ENCODE measurements at places on chromosomes 1 and 21. TPM values are rescaled to one million over a fixed set of nuclear protein-coding genes. Genes with fewer than 3 reads are reported as not detected.

Gene NR5A2
- total RNA-seq, result 27.9 TPM

GRCh38 chr1:3837200-3837599 is 19.8 kb downstream of the CEP104 start:
- DNase-seq, result no peak

Gene HYI
- total RNA-seq, result 47.1 TPM

Gene PIK3R3
- 3.1 TPM for total RNA-seq

DNA sequence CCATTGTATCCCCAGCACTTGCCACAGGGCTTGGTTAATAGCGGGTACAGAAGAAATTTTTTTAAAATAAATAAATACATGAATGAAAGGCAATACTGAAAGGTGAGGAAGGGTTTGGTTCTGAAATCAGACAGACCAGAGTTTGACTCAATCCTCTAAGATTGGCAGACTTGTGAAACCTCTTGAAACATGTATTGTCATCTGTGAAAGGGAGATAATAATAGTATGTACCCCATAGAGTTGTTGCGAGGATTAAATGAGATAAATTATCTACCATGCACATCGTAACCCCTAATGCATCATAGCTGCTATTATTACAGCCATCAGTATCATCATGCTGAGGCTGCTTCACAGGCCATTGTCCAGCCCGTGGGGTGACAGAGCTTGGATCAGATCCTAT is 41.4 kb downstream of the S1PR1 start:
- DNase-seq, result no peak

Gene CD1B
- total RNA-seq, result not detected

Gene RXRG
- 0.55 TPM for total RNA-seq

- DNase-seq, result no peak
Observed at GRCh38 chr1:37175666-37176215, 141.4 kb upstream of the GRIK3 start.

DNA sequence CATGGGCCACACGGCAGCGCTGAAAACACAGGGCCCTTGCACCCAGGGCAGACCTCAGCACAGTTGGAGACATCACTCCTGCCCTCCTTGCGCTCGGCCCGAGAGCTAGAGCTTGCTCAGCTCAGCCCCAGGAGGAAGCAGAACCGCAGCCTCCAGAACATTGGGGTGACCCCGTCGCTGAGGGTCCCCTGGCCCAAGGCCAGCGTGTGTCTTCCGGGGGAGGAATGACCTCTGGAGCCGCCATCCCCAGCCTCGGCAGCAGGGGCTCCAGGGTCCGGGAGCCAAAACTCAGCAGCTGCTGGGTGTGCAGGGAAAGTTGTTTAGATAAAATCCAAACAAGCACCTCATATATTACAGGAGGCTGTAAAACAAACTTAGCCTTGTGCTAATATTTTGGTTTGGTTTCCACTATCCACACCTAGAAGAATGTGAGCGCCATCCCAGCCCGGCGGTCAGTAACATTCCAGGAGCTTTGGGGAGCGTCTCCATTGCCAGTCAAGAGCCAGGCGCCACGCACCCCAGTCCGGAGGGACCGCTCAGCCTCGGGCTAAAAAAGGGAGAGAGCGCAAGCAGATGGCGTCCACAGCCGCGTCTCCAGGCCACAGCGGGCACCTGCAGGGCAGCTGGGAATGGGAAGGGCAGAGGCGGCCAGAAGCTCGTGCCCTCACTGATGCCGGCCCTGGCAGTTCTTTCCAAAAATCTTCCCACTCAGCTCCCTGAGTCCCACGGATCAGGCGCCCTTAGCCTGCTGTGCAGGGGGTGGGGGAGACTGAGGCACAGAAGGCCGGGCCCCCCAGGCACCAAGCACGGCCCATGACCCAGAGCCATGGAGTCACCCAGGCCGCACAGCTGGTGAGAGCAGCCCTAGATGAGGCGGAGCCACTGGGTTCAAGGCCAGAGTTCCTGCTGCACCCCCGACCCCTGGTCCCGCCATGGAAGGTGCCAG is 52.0 kb downstream of the SLX9 start:
- DNase-seq, result no peak

DNA sequence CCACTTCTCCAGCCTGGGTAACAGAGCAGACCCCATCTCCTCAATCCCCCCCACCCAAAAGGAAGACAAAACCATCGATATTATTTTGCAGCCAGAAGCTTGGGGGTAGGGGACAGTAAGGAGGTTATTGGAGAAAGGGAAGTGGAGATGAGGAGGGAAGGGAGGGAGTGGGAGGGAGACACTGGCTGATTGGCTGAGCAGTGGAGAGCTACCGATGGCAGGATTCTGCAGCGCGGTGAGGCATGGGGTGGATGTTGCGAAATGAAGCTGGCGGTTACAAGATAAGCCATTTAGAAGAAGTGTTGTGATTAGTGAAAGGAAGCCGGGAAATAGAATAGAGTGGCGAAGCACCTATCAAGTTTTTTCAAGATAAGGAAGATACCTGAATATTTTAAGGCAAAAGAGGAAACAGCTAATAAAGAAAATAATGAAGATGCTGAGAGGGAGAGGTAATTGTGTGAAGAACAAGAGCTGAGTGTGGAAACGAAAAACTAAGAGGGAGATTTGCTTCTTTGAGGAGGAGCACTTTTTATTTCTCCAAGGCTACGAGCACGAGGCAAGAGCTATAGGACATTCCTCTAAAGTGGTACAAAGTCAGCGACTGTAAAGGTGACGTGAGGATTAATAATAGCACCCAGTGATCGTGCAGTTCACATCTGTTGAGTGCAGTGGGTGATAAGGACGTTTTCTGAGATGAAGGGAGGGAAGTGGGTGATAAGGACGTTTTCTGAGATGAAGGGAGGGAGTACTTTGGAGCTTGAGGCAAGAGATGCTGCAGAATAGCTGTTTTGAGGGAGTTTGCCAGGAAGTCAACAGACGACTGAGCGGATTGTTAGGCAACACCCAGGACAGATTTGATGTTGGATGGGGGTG is 103.2 kb upstream of the KIF26B start:
- peak; percentile 57 for DNase-seq

- no peak for DNase-seq
Observed at GRCh38 chr1:13587256-13588030, 3.8 kb downstream of the PDPN start.

GRCh38 chr1:18232052-18232451 is 124.5 kb downstream of the IGSF21 start:
- no peak for DNase-seq

Gene CFAP74
- 3.5 TPM for total RNA-seq

DNA sequence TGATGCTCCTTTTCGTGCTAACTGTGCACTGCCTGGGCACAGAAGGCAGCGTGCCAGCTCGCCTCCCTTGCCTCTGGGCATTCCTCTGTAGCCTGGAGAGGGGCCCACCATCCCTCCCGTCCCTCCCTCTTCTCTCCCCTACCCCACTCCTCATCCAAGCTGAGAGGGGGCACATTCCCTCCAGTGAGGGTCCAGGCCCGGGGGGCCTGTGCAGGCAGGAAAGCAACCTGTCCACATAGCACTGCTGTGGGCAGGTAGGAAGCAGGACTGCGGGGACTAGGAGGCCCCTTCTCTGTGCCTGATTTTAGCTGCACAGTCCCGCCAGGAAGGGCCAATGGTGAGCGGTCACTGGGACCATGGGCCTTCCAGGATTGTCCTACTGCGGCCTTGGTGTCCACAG is 10.3 kb upstream of the PKNOX1 start:
- DNase-seq, result no peak

GRCh38 chr1:110686188-110686587 is 11.4 kb upstream of the KCNA3 start:
- no peak for DNase-seq

Gene LEMD1
- total RNA-seq, result not detected

- no peak for DNase-seq
Observed at GRCh38 chr21:41660748-41661147, 106.1 kb downstream of the RIPK4 start.

- no peak for DNase-seq
Observed at GRCh38 chr1:223227031-223227430, 84.0 kb upstream of the TLR5 start.

GRCh38 chr1:57164584-57164983 is 198.8 kb upstream of the C8B start:
- DNase-seq, result no peak
